ENCODE measurements at places on chromosomes 3 and 15.

- no peak for DNase-seq
These were observed 12.3 kb upstream of the P2RY14 start for GRCh38 chr3:151290673-151291072.

DNA sequence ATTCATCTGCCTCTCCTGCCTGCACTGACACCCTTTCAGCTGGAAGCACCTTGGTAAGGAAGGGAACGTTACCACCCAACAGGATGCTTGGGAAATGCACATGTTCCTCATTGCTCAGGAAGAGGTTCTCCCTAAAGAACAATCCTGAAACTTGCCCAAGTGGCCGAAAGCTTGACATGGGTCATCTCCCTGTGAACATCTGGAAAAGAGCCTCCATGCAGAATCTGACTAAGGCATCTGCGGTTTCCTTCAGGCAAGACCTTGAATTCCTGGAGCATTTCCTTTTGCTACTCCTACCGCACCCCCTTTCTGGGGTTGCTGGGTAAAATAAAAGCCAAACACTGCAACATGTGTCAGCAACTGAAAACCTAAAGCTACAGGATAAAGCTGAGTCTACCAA, 68.7 kb upstream of the SNRK start:
- no peak for DNase-seq

- DNase-seq = peak; percentile 94
These were observed 129.9 kb downstream of the XXYLT1 start for GRCh38 chr3:195140816-195141793.

DNA sequence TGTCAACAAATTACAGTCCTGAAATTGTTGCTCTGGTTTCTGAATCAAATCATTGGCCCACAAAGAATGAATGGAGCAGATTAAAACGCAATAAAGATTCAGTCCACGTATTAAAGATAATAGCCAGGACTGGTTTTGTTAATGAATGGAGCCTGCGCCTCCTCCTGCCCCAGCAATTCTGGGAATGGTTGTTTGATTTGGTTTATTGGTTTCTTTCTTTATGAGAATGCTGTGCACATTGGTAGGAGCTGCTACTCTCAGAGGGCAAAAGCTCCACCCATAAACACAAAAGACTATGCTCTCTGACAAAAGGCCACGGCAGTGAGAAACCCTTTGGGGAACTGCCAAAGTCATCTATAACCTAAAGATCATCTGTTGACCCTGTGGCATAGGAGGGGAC, 261.1 kb downstream of the ABHD5 start:
- no peak for DNase-seq

DNA sequence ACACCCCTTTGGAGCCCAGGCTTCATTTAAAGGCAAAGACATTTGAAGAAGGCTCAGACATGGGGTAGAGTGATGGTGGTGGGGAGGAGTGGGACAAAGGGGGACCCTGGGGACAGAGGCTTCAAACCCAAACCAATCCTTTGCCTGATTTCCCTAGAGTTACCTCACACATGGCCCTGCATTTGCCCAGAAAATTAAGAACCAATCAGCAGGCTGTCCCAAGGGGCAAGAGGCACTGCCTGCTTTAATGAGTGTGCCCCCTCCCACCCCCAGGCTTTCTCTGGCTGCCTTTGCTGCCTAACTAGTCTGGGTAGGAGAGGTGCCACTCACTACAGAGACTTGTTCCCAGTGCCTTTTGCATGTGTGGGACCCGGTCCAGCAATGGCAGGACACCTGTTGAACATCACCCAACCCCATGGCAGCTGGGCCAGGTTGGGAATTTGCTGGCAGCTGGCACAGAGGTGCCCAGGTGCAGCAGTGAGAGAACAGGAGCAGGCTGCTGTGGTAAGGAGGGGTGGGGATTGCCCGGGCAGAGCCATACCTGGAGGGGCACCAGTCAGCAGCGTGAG, 38.4 kb downstream of the CCDC33 start:
- no peak for DNase-seq

DNA sequence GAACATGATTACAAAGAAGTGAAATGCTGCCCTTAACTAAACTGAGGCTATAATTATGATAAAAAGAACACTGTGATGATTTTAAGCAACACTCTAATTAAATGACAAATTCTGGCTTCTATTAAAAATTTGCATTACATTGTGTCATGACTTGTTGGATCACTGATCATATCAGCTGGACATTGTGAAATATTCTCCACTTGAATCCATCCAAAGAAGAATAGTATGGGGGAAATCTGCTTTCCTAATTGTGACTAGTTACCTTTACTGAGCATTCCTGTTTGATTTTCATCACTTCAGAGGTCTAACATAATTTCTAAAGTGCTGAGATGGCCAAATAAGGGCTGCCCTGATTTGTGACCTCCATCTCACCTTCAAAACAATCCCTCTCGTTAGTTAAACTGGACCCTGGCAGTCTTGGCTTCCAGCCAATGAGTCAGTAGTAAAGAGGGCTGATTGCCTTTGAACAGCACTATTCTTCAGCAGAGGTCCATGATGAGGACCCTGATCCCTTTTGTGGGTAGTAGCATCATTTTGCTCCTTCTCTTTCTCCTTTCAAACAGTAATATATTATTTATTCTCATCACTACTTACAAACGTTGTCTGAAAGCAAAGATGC, 53.5 kb upstream of the LEKR1 start:
- DNase-seq = no peak

DNA sequence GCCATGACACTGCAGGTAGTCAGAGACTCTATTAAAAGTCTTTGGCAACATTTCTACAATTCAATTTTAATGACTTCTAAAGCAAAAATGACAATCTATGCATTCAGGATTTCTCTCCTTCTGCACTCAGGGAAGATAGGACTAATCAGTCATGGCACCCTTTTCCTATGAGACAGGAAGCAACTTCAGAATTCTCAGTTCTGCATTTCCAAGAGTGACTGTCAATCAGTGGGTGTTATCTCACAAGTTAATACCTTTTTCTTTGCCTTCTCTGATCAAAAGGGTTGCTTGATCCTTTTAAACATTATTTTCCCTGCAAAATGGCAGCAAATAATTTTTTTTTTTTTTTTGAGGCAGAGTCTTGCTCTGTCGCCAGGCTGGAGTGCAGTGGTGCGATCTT, 7.8 kb upstream of the ICE2 start:
- DNase-seq = no peak

DNA sequence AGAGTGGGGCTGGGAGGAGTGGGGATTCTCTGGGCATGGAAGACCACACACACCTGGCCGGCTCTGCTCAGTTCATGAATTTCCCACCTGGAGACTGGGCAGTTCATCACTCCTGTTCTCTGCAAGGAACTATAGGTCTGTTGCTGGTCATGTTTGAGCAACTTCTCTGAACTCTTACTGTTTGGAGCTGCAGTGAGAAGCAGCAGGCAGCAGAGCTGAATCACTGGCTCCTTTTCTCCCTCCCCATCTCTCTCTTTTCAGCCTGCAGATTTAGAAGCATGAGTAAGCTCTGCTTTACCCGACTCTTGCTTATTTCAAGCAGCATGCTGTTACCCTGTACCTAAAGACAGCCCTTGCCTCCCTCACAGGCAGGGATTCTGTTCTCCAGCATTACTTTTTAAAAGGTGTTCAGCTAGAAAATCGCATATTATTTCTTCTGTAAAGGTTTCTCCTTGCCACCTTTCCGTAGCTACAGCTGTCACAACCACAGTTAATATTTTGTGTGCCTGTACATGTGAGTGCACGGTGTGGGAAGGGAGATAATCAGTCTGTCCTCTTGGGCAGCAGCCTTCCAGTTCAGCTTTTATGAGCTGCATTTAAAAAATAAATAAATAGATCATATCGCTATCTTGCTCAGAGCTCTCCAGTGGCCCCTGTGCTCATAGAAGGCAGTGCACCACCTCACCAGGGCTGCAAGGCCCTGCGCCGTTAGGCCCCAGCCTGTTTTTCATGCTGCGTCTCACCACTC, 131.6 kb downstream of the CHCHD6 start:
- DNase-seq = no peak

DNA sequence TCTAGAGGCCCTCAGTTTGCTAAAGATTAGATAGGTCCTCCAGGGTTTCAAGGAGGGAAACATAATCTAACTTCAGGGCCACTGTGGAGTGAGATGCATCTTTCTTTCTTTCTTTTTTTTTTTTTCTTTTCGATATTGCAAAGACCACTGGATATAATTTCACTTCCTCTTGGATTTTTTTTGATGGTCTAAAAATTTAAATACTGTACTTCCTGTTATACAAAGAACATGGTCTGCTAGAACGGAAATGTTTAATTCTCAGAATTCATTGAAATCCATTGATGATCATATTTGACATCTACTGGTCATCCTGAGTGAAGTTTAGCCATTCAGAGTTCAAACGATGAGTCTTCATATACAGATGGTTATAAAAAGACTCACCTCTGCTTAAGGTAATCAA, 808.8 kb upstream of the LMCD1 start:
- DNase-seq = no peak

DNA sequence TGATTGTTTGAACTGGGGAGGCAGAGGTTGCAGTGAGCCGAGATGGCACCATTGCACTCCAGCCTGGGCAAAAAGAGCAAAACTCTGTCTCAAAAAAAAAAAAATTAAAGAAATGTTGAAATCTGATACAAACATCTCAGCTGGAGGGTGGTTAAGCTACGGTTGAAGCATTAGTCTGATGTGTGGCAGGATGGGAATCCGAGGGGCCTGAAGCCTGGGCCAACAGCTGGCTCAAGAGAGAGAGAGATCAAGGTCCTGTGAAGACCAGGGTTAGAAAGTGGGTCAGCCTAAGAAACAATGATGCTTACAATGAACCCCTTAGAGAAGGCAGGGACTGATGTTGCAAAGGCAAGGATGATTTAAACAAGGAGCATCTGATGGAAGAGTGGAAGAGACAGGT, 69.8 kb downstream of the CD200R1L start:
- DNase-seq = no peak

DNA sequence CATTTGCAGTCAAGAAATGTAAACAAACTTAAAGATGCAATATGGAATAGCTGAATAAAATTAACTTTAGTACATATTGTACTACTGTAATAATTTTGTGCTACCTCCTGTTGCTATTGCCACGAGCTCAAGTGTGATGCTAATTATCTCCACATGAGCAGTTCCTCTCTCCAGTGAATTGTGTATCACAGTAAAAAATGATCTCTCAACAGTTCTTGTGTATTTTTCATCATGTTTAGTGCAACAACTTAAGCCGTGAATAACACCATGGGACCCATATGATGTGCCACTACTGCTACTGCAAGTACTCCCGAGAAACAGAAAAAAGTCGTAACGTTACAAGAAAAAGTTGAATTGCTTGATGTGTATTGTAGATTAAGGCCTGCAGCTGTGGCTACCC, 12.4 kb downstream of the RIOX2 start:
- DNase-seq = no peak

DNA sequence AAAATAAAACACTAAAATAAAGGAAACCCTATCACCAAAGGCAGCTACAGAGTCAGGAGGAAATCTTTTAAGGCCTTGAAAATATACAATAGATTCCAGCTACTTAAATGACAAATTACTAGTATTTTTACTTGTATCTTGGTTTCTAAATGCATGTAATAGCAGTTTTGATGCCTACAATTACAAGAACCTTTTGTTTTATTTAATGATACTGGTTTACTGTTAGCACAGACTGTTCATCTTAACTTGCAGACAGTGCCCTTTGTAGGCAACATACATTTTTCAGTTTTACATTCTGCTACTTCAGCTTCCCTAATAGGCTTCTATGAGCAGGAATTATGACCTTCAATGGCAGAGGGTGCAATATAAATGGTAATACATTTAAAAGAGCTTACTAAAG, 54.1 kb downstream of the ZNF280D start:
- no peak for DNase-seq

GRCh38 chr3:50792568-50792967, 117.8 kb downstream of the DOCK3 start:
- DNase-seq = no peak

GRCh38 chr3:107055181-107055942, 321.9 kb upstream of the CCDC54 start:
- no peak for DNase-seq

GRCh38 chr3:133487920-133488540, 85.5 kb upstream of the CDV3 start:
- no peak for DNase-seq

- DNase-seq = no peak
These were observed 115.1 kb downstream of the TAFA4 start for GRCh38 chr3:68817243-68817642.

Data from pulmonary artery endothelial cell (primary cell).